ENCODE measurements at places on chromosomes 2 and 18.

DNA sequence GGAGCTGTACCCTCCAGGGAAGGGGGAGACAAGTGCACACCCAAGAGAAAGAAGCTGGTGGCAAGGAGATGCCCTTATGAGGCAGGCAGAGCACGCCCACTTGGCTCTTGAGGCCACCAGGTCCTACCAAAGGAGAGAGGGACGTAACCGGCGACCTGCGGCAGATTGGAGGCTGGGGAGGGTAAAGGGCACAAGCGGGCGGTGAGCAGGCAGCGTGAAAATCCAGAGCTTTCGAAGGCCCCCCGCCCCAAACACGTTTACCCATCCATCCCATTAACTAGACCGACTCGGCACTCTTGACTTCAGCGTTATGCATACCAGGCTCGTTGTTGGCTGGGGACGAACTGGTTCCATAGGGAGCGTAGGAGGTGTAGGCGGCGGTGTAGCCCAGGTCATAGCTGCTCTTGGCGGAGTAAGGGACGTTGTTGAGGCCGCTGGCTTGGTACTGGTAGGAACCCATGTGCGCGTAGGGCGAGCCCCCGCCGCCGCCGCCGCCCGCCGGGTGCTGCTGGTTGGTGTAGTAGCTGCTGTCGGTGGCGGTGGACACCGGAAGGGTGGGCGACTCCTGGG is 794 bp downstream of the DLX2 start:
- peak; percentile 45 for DNase-seq

- DNase-seq, result no peak
Measured at GRCh38 chr18:13403786-13404549, 185.4 kb downstream of the LDLRAD4 start.

DNA sequence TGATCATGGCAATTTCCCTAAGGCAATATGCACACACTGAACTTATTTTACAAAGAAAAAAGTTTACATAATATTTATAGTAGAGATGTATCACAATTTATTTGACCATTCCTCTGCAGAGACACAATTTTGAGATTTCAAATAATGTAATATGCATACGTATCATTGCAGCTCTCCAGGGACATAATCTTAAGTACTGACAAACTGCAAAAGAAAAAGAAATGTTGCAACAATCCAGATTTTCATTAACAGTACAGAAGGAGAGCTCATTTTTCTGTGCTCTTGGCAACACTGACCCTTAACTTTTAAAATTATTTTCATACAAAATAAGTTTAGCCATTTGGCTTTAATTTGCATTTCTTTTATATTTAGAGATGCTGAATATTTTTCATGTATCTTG is 710.2 kb upstream of the SLC39A10 start:
- DNase-seq, result no peak

- no peak for DNase-seq
Measured at GRCh38 chr2:65378290-65378689, 54.1 kb downstream of the SPRED2 start.

DNA sequence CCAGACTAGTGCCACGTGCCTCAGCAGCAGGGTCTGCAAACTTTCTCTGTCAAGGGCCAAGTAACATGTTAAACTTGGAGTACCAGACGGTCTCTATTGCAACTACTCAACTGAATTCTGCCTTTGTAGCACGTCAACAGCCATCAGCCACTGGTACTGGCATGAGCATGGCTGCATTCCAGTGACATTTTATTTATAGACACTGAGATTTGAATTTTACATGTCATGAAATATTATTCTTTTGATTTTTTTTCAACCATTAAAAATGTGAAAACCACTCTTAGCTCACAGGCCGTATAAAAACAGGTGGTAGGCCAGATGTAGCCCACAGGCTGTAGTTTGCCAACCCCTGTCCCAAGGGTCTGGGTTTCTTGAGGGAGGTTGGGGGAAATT is 199.7 kb downstream of the TPGS2 start:
- DNase-seq, result no peak

GRCh38 chr2:53989210-53989862 is 18.5 kb upstream of the PSME4 start:
- no peak for DNase-seq

GRCh38 chr2:126029316-126029715 is 626.6 kb upstream of the GYPC start:
- DNase-seq, result no peak

- DNase-seq, result no peak
Measured at GRCh38 chr2:8882094-8882493, 44.7 kb upstream of the KIDINS220 start.

DNA sequence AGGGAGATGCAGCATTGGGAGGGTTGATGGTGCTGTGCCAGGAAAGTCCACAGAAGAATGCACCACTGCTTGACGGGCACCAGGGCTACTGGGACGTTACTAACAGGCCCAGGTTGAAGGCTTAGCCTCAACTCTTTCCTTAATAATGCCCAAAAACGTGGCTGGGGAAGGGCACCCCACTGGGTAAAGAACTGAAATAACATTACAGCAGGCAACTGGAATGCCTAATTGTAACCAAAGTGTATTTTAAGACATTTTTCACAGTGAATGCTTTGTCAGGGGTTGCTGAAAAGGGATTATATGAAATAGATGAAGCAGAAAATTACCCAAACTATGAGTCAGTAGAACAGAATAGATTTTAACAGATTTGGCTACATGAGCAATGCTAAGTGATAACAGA is 191.3 kb downstream of the CMPK2 start:
- DNase-seq, result no peak

DNA sequence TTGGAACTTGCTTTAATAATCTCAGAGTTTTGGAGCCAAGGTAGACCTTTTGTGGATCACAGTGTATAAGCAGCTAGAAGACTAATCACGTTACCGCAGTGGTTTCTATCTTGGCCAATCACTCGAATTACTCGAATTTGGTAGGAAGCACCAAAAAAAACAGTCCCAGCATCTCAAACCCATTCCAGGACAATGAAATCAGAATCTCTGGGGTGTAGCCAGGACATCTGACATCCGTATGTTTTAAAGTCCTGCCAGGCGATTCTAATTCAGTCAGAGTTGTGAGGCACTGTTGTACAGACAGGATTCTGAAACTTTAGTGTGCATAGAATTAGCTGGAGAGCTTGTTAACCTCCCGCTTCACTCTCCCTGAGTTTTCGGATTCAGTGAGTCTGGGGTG is 30.8 kb downstream of the GRHL1 start:
- DNase-seq, result no peak

GRCh38 chr2:199606193-199606780 is 148.5 kb upstream of the SATB2 start:
- DNase-seq, result no peak

- DNase-seq, result no peak
Measured at GRCh38 chr2:241534293-241534692, 24.3 kb upstream of the BOK start.

- no peak for DNase-seq
Measured at GRCh38 chr2:160401895-160402294, 91.7 kb downstream of the RBMS1 start.

DNA sequence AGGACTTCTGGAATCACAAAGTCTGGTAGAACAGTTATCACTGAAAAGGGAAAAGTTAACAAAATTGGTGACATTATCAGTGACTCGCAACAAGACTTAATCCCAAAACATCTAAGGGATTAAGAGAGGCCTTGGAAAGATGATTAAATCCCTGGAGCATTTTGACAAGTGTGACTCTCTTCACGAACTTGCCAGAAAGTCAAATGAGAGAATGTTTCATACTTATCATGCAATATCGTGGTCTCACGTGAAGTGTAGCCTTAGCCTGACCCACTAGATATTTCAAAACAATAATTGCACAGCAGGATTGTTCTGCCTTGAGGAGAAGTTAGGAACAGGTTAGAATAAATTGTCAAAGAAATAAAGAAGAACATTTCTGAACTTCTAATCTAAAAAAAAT is 104.5 kb downstream of the COL6A3 start:
- DNase-seq, result no peak

DNA sequence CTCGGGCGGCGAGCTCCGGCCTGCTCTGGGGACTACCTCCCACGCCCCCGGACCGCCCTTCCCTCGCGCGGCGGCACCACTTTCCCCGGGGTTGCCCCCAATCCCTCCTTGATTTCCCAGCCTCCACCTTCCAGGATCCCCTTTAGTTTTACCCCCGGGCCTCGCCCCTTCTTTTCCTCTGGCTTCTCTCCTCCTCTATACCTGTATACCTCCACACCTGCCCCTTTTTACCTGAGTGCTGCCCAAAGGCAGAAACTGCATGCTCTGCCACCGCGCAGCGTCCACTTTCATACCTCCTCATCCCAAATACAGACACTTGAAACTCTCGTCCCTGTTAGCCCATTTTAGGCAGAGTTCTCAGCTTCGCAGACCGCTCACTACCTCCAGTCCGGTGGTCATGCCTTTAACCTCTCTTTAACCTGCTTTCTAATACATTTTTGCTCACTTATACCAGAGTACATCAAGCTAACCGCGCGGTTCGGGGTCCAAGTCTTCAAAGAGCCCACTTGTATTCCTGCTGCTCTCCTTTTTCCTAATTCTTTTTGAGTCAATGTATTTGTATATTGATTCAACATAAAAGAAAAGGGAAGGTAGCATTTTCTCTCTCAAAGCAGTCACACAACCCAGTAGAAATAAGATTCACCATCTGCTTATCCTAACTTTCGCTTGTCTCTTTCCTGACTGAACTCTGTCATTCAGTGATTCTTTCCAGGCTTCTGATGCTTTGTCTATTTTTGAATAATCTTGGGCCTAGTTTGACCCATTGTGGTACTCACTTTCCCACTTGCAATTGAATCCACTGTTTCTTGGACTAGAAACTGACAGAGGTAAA is 901 bp downstream of the SPOPL start:
- DNase-seq, result no peak

DNA sequence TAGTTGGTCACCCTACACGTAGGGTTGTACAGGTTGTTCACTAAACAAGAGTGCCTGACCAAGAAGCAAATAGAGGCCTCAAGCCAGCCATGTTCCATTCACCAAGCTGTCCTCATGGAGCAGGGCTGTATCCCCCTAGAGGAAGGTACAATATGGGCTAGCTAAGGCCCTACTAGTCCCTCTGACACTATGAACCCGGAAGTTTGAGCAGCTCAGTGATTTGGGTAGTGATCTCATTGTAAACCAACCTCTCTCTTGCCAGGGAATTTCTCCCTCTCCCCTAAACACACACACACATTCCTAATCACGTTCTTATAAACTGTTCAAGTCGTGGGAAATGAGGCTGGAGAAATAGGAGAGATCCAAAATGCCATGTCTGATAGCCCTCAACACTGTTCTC is 6.7 kb upstream of the CYS1 start:
- no peak for DNase-seq

GRCh38 chr2:56117764-56118163 is 66.0 kb upstream of the CCDC85A start:
- no peak for DNase-seq

GRCh38 chr2:10906926-10907625 is 4.7 kb upstream of the KCNF1 start:
- DNase-seq, result no peak

GRCh38 chr2:125553768-125554167 is 1102.2 kb upstream of the GYPC start:
- DNase-seq, result no peak

GRCh38 chr2:109433926-109434325 is 179.8 kb downstream of the SEPTIN10 start:
- no peak for DNase-seq

DNA sequence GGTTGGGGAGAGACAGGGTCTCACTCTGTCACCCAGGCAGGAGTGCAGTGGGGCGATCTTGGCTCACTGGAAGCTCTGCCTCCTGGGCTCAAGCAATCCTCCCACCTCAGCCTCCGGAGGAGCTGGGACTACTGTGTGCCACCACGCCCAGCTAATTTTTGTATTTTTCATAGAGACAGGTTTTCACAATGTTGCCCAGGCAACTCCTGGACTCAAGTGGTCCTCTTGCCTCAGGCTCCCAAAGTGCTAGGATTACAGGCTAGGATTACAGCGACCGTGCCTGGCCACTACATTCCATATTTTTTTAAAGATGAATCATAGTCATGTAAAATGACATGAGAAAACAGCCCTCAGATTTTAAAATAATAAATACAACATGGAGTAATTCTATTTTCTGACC is 32.3 kb downstream of the CWC22 start:
- no peak for DNase-seq

GRCh38 chr2:238600506-238601432 is 174.0 kb downstream of the ASB1 start:
- DNase-seq, result no peak

DNA sequence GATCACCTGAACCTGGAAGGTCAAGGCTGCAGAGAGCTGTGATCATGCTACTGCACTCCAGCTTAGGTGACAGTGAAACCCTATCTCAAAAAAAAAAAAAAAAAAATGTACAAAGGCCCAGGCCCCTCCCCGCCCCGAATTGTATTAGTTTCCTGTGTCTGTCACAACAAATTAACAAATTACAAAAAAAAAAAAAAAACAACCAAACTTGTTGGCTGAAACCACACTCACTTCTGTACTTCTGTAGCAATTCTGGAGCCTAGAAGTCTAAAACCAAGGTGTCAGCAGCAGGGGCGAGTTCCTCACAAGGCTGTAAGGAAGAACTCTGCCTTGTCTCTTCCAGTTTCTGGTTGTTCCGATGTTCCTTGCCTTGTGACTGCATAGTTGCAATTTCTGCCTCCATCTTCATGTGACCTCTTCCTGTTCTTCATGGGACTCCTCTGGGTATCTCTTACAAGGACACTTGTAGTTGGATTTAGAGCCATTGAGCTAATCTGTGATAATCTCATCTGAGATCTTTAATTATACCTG is 100.8 kb upstream of the ZSWIM2 start:
- DNase-seq, result no peak

GRCh38 chr2:30157616-30158015 is 10.8 kb downstream of the YPEL5 start:
- no peak for DNase-seq

DNA sequence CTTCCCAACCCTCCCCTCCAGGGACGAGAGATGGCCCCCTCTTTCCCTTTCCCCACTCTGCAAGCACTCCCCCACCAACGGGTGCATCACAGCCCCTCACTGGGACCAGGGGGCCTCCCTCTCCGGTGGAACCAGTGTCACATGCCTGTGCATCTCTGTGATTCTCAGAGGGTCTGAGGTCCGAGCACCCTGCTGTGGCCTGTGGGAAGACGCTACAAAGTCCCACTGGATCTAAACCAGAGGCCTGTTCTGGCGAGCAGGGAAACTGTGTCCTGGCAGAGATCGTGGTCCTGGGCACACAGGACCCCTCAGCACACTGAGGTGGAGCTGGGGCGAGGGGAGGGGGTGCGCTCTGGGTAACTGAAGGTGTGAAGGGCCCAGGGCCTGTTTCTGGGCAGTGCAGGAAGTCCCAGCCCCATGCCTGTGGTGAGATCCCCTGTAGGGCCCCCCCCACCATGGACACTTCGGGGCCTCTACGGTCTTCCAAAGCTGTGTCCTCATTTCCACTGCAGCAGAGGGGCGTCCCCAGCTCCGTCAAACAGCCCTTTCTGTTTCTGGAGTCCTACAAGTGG is 8.0 kb downstream of the SNORC start:
- no peak for DNase-seq

- DNase-seq, result no peak
Measured at GRCh38 chr18:44128365-44128764, 552.3 kb upstream of the SETBP1 start.
